Dermis blood vessel endothelial cell (primary cell): ENCODE measurements at places on chromosomes 1 and 21. TPM values are rescaled to one million over a fixed set of nuclear protein-coding genes. Genes with fewer than 3 reads are reported as not detected.

Gene CTTNBP2NL
- total RNA-seq = 23.8 and 28.0 TPM in 2 replicates

Gene S100A5
- total RNA-seq = not detected in 2 replicates

Gene COL18A1
- 309 and 317 TPM in 2 replicates for total RNA-seq

Gene PTGFR
- total RNA-seq = 0.23 and 0.34 TPM in 2 replicates

Gene KAZN
- 1.9 and 2.3 TPM in 2 replicates for total RNA-seq

Gene FAM163A
- total RNA-seq = under 0.01 and 0.05 TPM in 2 replicates

Gene GUCA2A
- total RNA-seq = not detected in 2 replicates

Gene FCRLB
- 0.51 and 0.56 TPM in 2 replicates for total RNA-seq

Gene C1orf226
- total RNA-seq = 0.34 and 1.1 TPM in 2 replicates

- DNase-seq = no peak
Observed at GRCh38 chr1:166170726-166171125, 3.9 kb upstream of the FAM78B start.

GRCh38 chr1:161388639-161389038, 21.0 kb upstream of the CFAP126 start:
- DNase-seq = no peak

DNA sequence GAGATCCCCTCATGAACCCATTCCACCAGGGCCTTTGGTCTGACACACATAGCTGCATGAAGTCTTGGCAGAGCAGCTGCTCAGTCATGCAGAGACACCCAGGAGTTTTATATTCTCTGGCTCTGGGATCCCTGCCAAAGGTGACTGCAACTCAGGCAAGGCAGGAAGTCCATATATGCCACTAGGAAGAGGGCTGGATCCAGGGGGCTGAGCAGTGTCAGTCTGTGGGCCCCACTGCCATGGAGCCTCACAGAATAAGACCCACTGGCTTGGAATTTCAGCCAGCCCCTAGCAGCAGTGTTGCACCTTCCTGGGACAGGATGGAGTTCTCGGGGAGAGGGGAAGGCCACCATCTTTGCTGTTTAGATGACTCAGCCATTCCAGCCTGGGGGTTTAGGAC, 199.7 kb downstream of the TBX15 start:
- DNase-seq = no peak

- no peak for DNase-seq
Observed at GRCh38 chr1:39608921-39609320, 30.5 kb downstream of the HEYL start.

DNA sequence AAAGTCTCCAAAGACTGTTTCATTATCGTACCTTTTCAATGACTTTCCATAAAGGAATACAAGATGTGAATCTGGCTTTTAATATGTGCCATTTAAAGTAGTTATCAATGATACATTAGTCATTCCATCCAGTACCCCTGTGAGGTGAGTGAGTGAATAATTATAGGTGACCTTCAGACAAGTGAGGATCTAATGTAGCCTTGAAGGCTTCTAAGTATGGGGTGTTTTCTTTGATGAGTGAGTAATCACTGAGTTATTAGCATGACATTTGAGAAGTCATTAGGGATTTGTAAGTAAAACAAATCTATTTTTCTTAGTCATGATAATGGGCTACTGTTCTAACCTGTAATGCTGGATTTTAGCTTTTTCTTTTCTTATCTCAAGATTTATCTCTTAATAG, 831.4 kb downstream of the ADGRL2 start:
- DNase-seq = peak; percentile 21

GRCh38 chr1:160046494-160047110, 14.8 kb upstream of the PIGM start:
- peak; percentile 41 for DNase-seq

DNA sequence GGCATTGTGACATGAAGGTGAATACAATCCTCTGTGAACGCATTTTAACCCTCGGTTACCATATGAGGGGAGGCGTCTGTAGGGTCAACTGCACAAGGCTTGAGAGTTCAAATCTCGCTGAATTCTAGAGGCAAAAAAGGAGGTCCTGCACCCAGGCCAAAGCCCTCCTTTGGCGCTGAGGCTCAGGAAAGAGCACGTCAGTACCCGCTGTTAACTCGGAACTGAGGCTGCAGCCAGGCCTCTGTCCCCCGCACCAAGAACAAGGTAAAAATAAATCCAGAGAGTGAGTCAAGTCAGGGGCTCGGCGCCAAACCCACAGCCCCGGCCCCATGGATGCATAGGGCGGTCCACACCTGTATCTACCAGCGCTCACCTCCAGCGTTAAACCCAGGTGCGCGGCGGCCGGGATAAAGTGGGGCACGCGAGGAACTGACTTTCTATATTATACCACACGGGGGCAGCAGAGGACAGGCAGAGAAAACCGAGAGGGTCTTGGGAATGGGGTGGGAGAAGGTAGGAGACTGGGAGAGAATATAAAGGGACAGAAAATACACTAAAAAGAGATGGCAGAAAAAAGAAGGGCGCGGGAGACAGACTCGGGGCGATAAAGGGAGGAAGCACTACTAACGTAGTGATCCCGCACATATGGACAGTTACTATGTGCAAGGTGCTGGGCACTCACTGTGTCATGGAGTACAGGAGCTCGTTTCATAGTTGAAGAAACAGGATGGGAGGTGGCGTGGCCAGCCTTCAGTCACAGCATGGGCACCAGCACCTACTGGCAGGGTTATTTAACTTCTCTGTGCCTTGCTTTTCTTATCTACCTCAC, 54.9 kb downstream of the DMRTA2 start:
- DNase-seq = peak; percentile 49

GRCh38 chr1:153404768-153405167, 11.6 kb upstream of the S100A7A start:
- DNase-seq = peak; percentile 11

GRCh38 chr1:26998429-26999300, 5.2 kb downstream of the TRNP1 start:
- no peak for DNase-seq

DNA sequence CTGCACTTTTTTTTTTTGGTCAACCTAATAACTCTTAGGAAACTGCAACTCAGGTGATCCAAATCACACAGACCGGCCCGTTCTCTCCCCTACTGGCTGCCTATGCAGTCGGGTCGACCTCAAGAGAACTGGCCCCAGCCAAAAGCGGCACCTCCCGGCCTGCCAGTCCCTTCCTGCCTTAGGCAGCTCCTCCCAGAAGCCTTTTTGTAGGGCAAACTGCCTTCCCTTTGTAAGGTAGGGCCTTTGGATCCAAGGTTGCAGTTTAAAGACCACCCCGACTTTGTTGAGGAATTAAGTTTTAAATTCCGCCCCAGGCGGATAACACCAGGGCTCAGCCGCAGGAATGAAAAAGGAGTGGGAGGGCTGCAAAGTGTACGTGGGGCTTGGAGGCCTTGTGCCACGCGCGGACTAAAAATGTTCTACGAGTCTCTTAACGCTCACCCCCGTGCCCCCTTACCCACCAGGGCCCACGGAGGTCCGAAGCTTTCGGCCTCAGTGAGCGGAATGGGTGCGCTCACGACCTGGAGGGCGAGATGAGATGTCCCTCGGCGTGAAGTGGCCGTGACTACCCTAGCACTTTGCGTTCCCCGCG, 642 bp upstream of the ST3GAL3 start:
- peak; percentile 39 for DNase-seq

DNA sequence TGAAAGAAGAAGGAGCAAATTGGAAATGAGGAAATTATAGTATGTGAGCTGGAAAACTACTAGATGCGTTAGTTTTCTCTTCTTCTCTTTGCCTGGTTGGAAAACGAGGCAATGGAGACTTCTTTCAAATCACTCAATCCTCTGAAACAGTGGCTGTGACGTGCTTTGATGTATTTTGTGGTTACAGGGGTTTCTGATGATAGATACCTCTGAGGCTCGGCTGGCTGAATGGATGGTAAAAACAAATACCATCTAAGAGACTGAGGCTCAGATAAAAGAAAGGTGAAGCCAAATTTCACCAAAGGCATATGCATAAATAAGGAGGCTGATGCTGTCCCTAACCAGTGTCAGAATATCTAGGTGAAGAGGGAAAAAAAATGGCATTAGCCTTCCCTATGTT, 15.1 kb downstream of the MAB21L3 start:
- DNase-seq = no peak

DNA sequence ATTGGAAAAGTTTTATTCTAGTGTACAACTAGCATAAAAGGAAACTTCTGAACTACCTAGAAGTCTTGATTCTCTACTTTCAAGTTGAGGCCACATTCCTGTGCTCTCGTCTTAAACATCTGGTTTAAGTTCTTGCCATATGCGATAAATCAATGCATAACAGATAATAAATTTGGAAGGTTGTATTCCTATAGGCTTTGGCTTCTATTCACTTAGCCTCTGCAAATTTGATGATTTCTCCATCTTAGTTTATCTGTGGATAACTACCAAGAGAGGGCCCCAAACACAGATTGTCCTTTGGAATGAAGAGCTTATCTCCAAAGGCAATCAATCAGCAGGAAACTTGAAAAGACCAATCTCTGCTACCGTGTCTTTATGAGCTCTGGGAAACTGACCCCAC, 11.7 kb upstream of the RNF2 start:
- DNase-seq = no peak

DNA sequence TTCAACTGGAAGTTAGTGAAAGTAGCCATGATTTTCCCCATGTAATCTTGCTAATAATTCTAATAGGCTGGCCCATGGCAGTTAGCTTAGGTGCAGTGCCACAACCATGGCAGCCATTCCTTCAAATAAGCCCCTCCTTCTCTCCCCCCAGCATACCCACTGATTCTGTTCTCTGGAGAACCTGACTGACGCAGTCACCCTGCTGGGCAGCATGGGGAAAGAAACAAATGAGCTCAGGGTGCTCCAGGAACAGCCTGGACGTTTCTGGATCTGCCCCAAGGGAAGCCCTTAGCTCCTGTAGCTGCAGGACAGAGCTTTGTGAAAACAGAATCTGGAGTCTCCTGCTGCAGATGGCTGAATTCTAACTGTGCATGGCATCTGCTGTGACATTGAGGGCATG, 22.5 kb downstream of the SNAP47 start:
- DNase-seq = no peak

- DNase-seq = peak; percentile 96
Observed at GRCh38 chr1:28437924-28438699, 67.7 kb upstream of the RCC1 start.

GRCh38 chr1:9350013-9350908, 57.6 kb downstream of the SPSB1 start:
- DNase-seq = no peak

DNA sequence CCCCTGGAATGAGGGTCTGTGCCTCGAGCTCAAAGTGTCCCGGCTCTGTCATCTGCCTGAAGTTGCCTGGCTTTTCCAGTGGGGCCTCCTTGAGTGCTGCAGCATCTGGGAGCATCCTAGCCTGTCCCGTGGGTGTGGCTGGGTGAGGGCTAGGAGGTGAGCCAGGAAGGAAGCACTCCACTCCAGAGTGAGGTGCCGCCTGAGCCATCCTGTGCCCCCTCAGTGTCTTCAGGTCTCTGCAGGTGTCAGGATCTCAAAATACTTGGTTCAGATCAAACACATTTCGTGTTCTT, 11.5 kb downstream of the IBA57 start:
- no peak for DNase-seq

- peak; percentile 27 for DNase-seq
Observed at GRCh38 chr21:25639551-25640201, 618 bp downstream of the JAM2 start.

- DNase-seq = no peak
Observed at GRCh38 chr1:81446000-81446669, 354.6 kb upstream of the ADGRL2 start.

DNA sequence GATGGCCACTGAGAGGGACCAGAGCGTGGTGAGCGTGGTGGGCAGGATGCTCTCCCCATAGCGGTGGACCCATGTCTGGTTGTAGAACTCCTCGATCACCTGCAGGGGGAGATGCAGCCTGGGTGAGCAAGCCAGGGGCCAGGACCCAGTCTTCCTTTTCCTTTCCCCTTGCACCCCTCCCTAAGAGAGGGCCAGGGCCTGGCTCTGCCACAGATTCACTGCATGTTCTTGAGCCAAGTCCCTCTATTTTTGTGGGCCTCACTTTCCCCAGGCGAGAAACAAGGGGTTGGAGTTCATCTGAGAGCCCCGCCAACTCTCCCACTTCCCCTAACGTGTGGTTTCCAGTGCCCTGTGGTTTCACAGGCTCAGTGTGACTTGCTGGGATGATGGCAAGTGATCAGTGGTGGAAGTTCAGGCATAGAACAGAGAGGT, 27.5 kb downstream of the SLC2A1 start:
- DNase-seq = peak; percentile 63

- no peak for DNase-seq
Observed at GRCh38 chr1:63294803-63295594, 27.4 kb upstream of the FOXD3 start.

DNA sequence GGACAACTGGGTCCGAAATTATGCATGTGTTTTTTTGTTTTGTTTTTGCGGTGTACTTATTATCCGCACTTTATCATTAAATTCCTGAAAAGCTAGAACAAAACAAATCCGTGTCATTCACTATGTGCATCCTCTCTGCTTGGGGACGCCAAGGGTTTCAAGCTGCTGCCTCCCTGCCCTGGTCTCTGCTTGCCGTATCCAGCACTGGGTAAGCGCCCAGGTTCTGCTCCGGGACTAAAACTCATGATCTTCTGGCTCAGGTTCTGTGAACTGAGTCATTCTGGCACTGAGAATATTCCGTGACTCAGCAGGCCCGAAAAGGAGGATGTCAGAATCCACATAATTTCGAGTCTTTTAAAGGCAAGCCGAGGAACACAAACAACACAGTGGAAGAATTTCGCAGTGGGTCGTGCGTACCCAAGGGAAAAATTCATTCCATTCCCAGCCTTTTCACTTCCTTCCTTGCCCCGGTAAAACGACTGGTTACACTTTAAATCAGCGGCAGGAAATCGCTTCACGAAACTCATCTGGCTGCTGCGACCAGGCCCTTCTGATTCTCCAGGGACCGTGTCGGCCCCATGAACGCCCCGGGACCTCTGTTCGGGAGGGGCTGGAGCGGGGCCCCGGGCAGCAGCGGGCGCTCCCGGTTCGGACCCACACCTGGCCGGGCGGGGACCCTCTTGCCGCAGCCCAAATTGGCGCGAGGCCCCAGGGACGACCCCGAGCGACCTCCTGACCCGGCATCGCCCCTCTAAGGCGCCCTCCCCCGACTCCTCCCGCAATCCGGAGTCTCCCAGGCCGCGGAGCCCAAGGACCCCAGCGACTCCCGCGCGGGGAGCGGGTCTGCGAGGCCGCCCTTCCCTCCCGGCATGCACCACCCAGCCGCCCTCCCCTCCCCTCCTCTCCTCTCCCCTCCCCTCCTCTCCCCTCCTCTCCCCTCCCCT, 746 bp upstream of the LAMC1 start:
- DNase-seq = peak; percentile 99

DNA sequence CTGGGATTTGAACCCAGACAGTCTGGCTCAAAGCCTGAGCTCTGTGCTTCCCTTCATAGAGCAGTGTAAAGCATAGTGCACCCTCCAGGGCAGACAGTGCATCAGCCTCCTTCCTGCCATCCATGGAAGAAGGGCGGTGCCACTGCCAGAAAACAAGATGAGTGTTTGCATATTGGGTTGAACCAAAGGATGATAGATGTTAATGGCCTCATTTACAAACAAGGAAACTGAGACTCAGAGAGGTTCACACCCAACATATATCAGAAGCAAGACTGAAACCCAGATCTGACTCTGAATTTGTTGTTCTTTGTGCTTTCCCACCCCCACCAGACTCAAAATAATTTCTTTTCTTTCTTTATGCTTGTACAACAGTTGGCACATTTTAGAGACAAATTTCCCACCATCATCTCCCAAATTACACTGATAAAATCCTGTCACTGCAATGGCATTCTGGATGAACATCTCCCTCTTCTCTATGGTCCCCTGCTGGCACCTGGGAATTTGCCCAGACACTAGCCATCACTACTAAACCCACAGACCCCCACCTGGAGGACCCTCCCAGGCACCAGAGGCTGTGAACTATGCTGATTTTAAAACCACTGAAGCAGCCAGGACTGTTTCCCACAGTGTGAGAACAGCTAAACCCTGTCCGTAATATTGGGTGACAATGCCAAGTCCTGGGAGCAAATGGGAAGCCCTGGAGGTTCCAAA, 45.4 kb upstream of the MPZL1 start:
- no peak for DNase-seq
